ENCODE measurements at places on chromosomes 16 and 17.

GRCh38 chr16:8958344-8959167, 5.2 kb downstream of the USP7 start:
- no peak for DNase-seq

GRCh38 chr17:42659079-42659931, at the start of gene TUBG2:
Gene TUBG2, plus strand, starts transcription at chr17:42659284. Its CDS starts 220 bp downstream, at chr17:42659504.
- peak; percentile 90 for DNase-seq

- DNase-seq, result no peak
Observed at GRCh38 chr17:58250344-58251011, 12.1 kb downstream of the LPO start.

- DNase-seq, result no peak
Observed at GRCh38 chr16:51569203-51569931, 418.3 kb upstream of the SALL1 start.

DNA sequence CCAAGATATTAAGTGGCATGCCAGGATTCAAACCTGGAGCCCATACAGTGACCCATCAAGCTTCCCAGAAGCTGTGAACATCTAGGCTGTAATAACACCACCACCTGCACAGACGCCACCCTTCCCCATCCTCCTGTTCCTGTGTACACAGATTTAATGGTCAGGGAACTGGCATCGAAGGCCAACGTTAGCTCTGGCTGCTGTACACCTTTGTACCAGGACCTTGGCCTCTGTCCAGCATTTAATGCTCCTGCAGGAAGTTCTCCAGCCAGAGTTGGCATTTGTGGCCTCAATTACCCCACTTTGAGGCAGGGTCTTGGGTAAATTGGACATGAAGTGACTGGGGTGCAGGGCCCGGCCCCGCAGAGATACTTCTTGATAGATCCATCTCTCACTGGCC, 49.3 kb downstream of the SCNN1B start:
- DNase-seq, result no peak

- DNase-seq, result no peak
Observed at GRCh38 chr16:69553332-69553731, 12.4 kb upstream of the NFAT5 start.

GRCh38 chr16:70706948-70707465, 21.2 kb upstream of the MTSS2 start:
- no peak for DNase-seq

DNA sequence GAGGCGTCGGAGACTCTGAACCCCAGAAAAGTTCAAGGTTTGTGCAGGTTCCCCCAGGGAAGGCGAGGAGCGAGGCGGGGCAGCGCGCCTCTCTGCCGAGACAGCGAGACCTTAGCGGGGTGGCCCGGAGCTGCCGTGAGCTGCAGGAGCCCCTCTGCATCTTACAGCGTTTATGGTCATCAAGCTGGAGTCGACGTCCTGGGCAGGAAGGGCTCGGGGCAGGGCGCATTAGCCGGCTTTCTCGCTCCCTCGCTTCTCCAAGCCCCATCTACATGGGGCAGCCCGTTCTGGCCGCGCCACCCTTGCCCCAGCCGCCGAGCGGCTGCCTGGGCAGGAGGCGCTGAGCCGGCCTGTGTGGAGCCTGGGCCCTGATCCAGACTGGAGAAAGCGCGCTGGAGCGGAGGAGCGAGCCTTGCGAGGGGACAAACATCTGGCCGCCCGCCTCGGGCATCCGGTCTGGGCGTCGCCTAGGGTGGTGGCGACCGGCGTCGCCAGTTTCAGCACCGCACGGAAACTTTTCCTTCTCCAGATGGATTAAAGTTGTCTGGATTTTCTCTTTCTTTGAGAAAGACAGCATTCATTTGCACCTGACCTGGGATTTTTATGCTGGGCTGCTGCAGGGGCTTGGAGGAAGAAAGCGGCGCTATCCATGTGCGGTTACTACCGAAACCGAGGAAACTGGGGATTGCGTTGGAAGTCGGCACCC, 750 bp downstream of the TMEM132E start:
- no peak for DNase-seq

GRCh38 chr17:34379868-34380267, 16.8 kb upstream of the CCL1 start:
- no peak for DNase-seq

GRCh38 chr17:75721463-75722011, 278 bp downstream of the ITGB4 start:
- no peak for DNase-seq

GRCh38 chr16:7763111-7763510, 430.5 kb downstream of the RBFOX1 start:
- DNase-seq, result no peak

DNA sequence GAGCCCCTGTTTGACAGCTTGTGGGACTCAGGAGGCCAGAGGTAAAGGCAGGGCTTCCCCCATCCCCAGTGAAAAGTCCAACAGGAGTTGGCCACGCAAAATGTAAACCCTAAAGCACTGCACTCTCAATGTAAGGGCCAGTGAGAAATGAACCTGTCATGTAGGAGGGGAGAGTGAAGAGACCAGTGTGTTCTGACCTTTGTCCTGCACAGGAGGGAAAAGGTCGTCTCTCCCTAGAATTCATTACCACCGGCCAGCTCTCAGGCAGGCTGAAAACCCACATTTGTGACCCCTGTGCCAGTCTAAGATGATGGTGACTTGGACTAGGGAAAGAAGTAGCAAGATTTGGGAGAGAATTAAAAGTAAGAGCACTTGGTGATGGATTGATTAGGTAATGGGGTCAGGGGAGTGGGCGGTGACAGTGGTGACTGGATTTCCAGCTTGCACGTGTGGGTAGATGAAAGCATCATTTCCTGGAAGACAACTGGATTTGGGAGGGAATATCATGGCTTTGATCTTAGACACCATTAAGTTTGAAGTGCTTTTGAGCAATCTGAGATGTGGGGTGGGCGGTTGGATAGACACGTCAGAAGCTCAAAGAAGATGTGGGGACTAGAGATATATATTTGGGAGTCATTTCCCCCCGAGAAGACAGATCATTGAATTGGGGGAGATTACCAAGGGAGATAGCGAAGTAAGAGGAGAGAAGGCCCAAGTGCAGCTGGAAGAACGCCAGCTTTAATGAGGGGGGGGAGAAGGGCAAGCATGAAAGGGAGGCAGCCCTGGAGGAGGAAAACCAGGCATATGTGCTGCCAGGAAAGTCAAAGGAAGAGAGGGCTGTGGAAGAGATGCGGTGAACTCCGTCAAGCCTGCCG, 119.5 kb downstream of the NTN1 start:
- DNase-seq, result no peak

- no peak for DNase-seq
Observed at GRCh38 chr17:8955021-8955959, 10.2 kb downstream of the PIK3R5 start.

- DNase-seq, result no peak
Observed at GRCh38 chr17:19341641-19342610, 20.6 kb downstream of the B9D1 start.

GRCh38 chr17:80605326-80606066, 60.9 kb downstream of the RPTOR start:
- peak; percentile 82 for DNase-seq

DNA sequence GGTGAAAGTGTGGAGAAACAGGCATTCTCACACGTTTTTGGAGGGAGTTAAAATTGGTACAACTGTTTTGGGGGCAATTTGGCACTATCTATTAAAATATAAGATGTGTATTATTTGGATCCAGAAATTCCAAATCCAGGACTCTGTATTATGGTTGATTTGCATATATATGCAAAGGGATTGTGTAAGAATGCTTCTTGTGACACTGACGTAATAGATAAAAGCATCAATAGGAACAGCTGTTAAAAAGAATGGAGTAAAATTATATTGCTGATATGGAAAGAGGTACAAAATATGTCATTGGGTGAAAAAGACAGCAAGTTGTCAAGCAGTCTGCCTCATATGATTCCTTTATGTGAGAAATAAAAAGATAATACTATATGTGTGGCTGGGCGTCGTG, 17.3 kb downstream of the FA2H start:
- DNase-seq, result no peak

DNA sequence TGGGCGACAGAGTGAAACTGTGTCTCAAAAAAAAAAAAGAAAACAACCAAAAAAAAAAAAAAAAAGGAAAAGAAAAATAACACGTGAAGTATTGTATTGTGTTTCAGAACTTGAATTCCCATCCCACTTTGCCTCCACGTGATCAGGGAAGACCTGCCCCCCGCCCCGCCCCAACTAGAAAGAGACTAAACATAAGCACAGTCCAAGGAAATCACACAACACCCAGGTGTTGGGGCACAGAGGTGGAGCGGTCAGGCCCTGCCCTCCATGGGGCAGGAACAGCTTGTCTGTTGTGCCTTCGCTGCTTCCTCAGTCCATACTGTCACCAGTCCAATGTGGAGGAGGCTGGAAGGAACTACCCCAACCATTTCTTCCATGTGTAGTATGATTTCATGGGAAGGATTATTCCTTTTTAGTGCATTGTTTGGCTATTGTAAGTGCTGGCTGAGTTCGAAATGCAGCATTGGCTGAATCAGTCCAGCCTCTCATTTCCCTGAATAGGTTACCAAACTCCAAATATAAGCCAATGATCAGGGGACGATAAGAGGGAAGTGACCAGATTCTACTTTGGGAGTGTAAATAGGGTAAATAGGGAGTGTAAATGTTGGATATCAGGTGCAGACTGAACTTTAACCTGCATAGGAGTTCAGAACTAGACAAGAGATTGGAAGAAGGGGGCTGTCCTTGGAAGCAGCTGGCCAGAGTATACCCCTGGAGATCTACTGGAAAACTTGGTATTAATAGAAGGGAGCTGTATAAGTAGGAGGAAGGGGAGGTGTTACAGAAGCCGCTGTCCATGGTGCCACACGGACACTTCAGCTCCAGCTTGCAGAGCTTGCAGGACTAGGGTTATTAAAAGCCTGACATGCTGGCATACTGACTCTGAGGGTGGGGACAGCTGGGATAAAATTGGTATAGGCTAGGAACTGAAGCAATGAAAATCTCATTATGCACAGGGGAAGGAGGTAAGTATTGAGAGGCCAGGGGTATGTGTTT, 50.7 kb downstream of the TANGO6 start:
- no peak for DNase-seq

DNA sequence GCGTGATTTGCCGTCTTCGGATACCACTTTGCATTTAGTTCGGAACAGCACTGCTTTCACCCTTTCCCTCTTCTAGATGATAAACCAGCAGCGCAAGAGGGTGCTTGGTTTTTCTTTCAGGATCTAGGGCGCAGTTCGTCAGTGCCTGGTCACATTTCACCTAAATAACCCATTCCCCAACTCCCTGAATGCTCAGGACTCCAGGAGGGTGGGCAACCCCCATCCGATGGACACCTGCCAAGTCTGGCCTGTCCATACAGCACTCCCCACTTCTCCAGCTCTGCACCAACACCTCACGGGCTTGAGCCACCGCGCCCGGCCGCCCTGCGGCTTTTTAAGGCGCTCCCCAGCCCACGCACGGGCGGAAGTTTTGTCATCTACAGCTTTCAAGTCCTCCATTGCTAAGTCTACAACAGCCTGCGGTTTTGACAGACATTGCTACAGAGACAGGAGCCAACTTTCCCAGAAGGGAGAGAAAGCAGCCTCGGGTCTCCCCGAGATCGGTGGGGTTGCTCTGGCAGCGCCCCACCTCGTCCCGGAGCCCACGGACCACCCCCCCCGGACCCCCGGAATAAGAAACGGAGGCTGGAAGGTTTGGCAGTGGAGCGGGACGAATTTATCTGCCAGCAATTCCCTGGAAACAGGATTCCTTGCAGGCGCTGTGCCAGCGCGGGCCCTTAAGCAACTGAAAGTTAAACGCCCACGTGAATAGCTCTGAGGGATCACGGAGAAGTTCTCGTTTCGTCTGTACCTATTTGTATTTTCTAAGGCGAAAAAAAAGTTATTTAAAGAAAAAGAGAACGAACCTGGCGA, 38.6 kb upstream of the SLFN13 start:
- peak; percentile 88 for DNase-seq
